ENCODE measurements at places on chromosomes 6 and 20.

DNA sequence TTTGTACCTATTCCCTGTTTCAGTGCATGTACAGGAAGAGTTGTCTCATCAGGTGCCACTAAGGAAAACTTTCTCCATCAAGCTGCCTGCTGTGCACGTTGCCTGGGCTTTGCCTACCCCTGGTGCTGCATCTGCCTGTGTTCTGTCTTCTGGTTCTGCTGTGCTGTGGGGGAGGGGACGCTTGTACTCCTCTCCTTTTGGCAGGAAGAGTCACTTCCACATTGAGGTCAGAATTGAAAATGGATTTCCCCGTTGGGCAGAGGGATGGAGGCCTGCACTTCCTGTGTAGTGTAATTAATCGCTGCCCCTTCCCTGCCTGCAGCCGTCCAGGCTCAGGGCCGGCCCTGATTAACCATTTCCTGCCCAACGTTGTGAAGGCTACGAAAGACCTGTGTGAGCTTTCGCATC, 153.3 kb downstream of the SCML4 start:
- no peak for DNase-seq

DNA sequence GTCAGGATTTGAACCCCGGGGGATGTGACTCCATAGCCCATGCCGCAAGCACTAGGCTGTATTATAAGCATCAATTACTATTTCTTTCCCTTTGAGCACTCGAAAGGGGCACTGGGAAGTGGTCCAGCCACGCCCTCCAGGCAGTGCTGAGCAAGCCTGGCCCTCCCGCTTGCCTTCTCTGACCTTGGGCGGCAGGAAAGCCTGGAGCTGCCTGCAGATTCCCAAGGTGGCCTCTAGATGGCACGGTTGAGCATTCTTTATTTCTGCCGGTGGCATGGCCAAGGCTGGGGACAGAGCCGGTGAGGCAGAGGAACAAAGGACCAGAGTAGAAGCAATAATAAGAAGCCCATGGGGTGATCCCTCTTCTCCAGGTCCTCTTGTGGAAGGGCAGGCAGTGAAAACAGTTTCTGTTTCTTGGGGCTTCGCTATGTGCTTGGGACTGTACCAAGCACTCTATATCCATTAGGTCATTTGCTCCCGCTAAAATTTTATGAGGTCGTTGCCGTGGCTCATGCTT, 32.0 kb downstream of the ARHGAP40 start:
- DNase-seq = peak; percentile 15

DNA sequence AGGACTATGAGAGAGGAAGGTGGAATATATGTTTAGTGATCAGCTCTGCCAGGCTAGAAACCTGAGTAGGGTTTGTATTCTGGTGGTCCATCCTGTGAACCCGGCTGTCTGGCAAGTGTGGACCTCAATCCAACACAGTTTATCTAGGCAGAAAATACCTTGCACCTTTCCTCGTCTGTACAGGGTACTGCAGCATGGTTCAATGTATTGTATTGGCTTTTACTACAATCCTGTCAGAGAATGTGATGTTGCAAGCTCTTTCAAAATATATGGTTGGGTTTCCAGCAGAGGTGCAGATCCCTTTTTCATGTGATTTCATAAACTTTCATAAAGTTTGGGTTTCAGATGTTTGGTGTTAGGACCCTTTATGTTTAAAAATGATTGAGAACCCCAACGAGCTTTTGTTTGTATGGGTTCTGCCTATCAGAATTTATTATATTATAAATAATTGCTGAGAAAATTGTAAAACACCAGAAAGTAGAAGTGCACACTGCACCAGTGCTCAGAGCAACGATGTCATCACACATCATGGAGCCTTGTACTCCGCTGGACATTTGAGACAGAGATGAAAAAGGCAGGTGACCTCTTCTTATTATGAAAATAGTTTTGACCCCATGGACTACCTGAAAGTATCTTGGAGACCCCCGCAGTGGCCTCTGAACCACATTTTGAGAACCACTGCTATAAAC, 106.6 kb downstream of the RTN4IP1 start:
- no peak for DNase-seq

DNA sequence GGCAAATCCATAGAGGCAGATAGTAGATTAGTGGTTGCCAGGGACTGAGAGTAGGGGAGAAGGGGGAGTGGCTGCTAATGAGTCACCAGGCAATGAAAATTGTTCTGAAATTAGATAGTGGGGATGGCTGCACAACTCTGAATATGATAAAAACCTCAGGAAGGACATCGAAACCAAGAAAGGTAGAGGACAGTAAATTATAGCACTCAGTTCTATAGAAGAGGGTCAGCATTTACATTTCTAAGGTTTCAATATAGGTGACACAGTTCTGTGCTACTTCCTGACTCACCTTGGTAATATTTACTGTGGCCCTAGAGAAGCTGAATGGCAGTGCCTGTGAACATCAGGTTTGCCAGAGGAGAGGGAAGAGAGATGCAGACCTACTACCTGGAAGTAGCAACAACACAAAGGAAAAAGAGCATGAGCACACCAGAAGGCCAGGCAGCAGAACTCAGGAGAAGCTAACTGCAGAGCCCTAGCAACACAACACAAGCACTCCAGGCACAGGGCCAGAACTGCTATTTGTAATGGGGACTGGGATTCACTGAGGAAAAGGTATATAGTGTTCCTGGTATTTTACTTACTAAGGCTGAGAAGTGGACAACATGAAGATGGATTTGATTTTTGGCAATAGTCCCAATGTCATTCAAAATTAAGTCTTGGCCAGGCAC, 75.9 kb downstream of the PLCG1 start:
- DNase-seq = no peak

GRCh38 chr20:25310921-25311728, 63.2 kb downstream of the PYGB start:
- no peak for DNase-seq

DNA sequence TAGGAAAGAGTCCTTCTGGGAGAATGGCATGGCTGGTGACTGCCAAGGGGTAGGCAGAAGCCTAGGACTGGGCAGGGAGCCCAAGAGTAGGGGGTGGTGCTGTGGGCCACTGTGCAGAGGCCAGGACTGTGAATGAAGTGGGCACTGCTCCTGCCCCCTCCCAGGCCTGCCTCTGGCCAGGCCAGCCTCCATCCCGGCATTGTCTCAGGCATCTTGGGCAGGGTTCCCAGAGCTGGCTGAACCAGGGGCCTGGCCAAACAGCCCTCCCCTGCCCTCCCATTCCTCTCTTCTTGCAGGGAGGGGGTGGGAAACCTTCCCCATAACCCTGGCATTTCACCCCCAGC, 81.6 kb downstream of the MRPL14 start:
- no peak for DNase-seq

DNA sequence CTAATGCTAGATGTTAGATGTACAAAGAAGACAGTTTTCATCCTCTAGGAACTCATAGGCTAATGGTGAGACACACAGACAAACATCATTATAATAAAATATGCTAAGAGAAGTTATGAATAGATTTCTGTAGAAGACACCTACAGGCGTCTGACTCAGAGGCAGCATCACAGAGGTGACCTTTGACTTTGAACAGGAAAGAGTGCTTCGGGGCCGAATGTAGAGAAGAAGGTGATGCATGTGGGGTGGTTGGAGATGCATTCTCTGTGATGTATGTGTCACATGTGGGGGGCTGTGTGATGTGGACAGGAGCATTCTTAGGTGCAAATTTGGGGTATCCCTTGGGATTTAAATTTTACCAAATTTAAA, 6.8 kb downstream of the GUCA1A start:
- no peak for DNase-seq

GRCh38 chr6:141658696-141659095, 474.0 kb upstream of the GJE1 start:
- no peak for DNase-seq

DNA sequence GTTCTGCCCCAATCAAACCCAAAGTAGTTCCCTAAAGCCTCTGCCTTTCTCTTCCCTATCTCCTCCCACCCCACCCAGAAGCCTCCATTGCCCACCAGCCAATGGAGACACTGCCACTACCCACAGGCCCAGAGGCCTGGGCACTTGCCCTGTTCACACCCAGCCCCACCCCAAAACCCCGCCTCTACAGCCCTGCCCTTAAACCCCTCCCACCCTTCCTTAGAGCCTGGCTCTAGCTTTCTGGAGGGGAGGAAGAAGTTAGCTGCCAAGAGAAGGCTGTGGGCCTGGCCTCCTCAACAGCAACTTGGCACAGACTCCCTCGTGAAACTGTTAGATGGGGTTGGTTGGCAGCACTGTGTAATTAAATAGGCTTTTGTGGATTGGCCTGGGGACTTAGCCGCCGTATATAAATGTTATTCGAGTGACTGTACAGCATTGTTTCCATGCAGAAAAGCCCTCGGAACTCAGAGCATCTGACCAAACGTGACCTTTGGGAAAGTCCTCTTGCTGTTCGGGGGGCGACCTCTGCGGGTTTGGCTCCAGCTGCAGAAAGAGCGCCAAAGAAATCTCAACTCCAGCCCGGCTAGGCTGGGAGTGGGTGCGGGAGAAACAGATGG, 31.4 kb downstream of the COL11A2 start:
- DNase-seq = no peak

- DNase-seq = no peak
Measured at GRCh38 chr6:169370054-169370453, 116.4 kb upstream of the THBS2 start.

- no peak for DNase-seq
Measured at GRCh38 chr20:4961746-4962145, 39.6 kb downstream of the SLC23A2 start.

- no peak for DNase-seq
Measured at GRCh38 chr6:98894810-98895209, 52.9 kb downstream of the FBXL4 start.

DNA sequence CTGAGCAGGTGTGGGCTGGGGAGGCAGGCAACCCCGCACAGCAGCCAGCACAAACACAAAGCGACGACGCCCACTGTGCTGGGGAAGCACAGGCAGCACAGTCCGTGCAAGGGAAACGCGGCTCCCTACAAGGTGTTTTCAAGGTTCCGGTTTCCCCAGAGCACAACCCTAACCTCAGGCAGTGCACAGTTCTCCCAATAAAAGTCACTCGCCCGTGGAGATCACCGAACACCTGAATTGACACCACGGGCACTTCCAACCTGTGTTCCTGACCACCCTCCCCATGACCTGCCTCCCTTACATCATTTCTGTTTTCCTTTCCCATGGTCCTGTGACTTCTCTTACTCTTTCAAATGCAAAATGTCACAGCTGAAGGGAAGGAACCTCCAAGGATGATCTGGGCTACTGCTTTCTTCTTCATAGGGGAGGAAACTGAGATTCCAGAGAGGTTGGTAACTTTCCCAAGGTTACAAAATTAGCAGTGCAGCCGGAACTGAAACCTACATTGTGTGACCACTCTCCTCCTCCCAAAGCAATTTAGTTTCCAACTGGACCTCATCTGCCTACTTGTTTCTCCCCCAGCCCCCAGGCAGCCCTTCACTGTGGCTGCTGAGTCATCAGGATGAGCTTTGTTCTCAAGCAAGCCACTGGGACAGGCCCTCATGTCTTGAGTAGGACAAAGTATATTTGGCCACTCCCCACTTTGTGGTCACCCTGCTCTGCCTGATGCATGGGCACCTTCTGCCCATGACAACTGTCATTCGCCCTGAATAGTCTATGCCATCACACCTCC, 125.3 kb downstream of the ATXN1 start:
- DNase-seq = no peak

DNA sequence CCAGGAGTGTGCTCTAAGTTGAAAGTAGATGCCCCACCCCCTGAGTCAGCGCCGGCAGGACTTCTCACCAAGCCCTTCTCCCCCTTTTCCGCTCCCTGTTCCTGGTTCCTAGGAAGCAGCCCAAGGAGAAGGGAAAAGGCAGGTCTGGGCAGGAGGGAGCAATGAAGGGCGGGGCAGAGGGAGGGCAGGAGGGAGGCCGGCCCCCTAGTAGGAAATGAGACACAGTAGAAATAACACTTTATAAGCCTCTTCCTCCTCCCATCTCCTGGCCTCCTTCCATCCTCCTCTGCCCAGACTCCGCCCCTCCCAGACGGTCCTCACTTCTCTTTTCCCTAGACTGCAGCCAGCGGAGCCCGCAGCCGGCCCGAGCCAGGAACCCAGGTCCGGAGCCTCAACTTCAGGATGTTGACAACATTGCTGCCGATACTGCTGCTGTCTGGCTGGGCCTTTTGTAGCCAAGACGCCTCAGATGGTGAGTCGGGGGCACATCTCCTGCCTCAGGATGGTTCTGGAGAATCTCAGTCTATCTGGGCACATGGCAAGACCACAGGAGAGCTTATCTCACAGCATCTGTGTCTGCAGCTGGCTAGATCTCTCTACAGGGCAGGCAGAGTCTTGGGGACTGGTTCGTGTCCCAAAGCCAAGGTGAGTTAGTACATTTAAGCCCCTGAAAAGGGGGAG, at the start of gene PROCR:
TSS of gene PROCR (plus strand) at position 320 of the 681 bp plus-strand sequence. CDS start at position 403, 83 bp downstream.
- DNase-seq = no peak
